ENCODE measurements at places on chromosomes 2 and 18.

DNA sequence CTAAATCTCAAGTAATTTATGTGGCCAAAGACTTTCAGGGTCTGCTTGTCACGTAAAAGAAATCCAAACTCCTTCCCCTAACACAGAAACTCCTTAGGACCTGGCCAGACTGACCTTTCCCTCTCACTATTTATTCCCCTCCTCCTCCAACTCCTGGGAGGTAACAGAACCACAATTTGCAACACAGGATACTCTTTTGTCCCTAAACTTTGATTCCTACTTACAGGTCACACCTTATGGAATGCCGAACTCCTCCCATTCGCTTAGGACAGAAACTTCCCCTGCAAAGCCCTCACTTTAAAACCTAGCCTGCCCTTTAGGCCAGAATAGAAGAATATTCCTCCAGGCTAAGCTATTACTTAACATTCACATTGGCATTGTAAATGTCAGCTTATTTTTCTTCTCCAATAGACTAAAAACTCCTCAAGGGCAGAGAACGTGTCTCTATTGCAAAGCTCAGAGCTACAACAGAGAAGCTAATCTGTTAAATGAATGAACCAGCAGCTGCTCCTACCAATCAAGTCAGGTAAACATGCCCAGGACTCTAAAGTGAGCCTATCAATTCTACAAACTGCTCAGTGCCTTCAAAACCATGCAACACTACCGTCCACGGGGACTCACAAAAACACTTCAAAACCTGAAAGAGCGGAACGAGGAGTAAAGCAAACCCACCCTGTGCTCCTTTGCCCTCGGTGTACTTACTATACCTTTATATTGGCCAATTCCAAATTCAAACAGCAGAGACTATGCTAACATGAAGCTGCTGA is 6.1 kb downstream of the INO80D start:
- no peak for DNase-seq

- DNase-seq: no peak
These were observed 181.6 kb downstream of the GULP1 start for GRCh38 chr2:188473306-188473705.

GRCh38 chr2:2237563-2237962 is 93.5 kb downstream of the MYT1L start:
- no peak for DNase-seq

GRCh38 chr2:237714690-237715458 is 83.7 kb upstream of the RBM44 start:
- DNase-seq: no peak

- no peak for DNase-seq
These were observed 156.5 kb upstream of the L3MBTL4 start for GRCh38 chr18:6571239-6571602.

GRCh38 chr2:171210864-171211431 is 50.3 kb upstream of the TLK1 start:
- peak; percentile 85 for DNase-seq

DNA sequence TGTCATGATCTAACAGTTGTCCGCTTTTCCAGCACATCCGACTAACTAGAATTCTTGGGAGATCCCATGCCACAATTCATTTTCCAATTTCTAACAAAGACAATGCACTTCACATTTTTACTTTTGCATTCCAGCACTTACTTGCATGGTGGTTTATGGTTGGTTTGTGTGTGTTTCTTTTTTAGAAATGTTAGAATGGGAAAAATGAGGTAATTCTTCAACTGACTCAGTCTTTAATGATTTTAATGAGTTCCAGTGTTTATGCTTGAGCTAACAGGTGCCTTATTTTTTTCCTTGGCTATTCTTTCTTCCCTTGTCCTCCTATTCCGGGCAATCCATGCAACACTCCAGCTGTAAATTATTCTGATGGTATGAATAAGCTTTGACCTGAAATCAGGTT is 46.4 kb downstream of the SLC8A1 start:
- DNase-seq: no peak

- no peak for DNase-seq
These were observed 9.0 kb downstream of the CAPN10 start for GRCh38 chr2:240595381-240596079.

DNA sequence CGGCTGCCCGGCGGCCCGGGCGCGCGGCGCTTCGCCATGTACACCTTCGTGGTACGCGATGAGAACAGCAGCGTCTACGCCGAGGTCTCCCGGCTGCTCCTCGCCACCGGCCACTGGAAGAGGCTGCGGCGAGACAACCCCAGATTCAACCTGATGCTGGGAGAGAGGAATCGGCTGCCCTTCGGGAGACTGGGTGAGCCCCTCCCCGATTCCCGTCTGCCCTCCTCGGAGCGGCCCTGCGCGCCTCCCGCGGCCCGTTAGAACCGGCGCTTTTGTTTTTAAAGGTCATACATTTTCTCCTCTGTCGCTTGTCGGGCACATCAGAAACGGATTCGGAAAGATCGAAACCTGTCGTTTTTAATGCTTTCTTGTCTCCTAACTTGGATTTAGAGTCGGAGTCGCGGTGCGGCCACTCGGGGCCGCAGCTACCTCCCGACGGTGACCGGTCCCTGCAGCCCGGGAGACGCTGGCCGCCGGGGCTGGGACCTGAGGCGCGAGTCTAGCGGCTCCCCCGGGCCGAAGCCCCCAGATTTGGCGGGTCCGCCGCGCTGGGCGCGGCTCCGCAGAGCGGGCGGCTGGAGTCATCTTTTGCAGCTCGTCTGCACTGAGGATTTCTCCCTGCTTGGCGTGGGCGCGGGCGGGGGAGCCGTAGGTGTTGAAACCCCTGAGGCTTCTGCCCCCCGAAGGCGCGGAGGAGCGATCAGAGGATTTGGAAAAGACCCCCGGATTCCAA is 519 bp downstream of the TTL start:
- DNase-seq: no peak

GRCh38 chr2:53941749-53942148 is 29.0 kb downstream of the PSME4 start:
- no peak for DNase-seq

- DNase-seq: no peak
These were observed 10.5 kb upstream of the IL1A start for GRCh38 chr2:112794841-112795240.

DNA sequence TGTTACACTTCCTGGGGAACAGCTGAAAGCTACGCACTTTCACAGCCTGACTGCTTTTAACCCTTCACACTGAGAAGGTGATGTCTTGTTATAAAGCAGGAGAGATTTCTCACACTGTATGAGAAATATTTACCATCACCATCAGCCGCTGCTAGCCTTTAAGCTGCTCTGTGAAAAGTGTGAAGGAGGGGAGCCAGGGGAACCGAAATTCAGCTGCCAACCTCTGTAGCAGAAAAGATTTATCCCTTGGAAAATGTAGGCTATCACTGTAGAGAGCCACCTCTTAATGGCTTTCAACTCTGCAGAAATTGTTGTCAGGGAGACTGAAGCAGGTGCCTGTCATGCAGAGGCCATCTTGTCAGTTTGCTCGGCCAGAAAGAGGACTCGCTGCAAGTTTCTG is 145.3 kb downstream of the SP3 start:
- no peak for DNase-seq

GRCh38 chr18:77030201-77030600 is 102.4 kb downstream of the MBP start:
- no peak for DNase-seq

DNA sequence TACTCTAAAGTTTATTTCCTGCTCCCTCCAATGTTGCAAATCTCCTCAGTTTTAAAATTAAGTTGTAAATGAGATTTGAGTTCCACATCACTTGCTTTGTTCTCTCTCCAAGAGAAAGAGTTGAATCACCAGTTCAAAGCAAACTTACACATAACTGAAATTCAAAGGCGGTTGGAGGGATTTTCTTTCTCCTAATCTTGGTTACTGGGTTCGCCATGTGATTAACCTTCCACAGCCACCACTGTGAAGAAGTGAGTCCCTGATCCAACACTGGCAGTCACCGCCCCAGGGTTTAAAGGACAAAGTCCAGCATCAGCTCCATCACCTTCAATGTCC is 247.1 kb downstream of the MYCN start:
- DNase-seq: no peak

- DNase-seq: no peak
These were observed 60.8 kb downstream of the THNSL2 start for GRCh38 chr2:88230911-88231310.

DNA sequence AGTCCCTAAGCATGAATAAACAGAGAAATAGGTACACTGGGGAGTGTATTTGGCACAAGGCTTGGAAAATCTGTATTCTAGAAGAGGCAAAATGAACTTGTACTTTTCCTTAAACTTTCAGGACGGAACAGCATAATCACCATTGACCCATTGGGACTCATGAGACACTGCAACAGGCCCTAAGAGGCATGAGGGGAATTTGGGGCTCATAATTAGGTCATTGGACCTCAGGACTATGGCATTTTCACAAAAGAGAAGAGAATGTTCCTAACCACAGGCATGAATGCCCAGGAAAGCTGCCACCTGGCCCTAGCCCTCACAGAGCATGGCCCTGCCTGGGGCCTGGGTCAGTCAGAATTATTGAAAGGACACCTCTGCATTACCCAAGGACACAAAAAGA is 67.9 kb upstream of the PIK3C3 start:
- no peak for DNase-seq

GRCh38 chr2:69952336-69953115 is 8.9 kb downstream of the ASPRV1 start:
- DNase-seq: no peak

GRCh38 chr2:222448748-222449181 is 24.4 kb downstream of the SGPP2 start:
- DNase-seq: no peak

GRCh38 chr2:128491692-128492244 is 173.1 kb upstream of the HS6ST1 start:
- no peak for DNase-seq

GRCh38 chr2:42128721-42129486 is 40.2 kb upstream of the EML4 start:
- DNase-seq: peak; percentile 27

- no peak for DNase-seq
These were observed 23.4 kb downstream of the DAPL1 start for GRCh38 chr2:158818511-158818910.

- peak; percentile 43 for DNase-seq
These were observed 371.1 kb upstream of the ID2 start for GRCh38 chr2:8310557-8311455.

DNA sequence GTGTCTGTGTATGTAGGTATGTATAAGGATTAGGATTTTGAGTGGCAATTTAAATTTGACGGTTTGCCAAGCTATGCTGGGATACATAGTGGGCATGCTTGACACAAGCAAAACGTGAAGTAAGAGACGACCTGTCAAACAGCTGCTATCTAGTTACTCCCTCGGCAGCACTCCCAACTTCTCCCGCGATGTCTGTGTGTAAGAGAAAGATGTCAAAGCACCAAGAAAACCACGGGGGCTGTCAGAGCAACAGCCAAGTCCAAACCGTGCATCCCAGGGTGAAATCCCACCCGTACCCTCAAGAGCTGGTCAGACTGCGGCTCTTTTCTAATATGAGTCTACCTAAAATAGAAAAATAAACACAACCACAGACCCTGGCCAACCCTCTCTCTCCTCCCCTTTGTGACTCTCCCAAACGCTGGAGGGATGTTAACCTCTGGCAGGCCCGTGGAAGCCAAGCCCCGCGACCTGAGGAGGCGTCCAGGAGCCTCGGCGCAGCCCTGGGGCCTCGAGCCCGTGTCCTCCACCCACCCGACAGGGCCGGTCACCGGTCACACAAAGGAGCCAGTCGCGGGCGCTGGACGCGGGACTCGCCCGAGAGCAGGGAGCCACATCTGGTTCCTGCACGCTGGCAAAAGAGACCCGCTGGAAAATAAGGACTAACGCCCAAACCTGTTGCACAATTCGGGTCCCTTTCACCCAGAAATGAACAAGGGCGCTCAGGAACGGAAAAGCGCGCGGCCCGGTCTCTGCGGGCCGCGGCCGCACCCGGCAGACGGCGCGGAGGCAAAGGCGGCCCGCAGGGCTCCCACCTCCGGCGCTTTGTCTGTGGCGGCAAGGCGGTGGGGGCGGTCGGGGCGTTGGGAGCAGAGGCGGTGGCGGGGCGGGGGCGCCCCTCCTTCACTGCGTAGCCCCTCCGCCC is 925 bp downstream of the SESTD1 start:
- no peak for DNase-seq

DNA sequence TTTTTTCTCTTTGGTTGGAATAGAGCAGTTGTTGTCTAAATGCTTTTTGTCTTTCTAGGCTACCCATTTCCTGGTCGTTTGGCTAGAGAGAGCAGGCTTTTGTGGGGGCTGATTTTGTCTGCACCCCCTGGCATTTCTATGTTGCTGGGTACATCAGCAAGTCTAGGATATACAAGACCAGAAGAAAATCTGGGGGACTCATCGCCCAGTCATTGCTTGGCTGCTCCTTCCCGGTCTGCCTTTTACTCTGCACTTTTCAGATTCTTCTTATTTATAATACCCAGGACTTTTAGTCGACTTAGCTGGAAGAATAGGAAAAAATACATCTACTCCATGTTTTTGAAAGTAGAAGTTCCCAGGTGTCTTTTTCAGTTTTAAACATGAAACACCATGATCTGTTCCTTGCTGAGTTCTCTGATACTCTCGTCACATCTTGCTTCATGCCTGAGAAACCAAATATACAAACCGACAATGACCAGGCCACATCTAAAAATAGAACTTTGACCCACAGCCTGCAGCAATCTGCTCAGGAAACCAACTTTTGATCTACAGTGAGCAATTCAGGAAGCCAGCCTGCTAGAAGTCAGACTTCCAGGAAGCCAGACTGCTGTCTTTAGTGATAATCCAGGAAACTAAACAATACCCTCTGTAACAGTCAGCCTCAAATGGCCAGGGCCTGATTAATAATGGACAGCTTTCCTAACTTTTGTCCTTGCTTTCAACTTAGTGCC is 163.8 kb upstream of the MEX3C start:
- no peak for DNase-seq

DNA sequence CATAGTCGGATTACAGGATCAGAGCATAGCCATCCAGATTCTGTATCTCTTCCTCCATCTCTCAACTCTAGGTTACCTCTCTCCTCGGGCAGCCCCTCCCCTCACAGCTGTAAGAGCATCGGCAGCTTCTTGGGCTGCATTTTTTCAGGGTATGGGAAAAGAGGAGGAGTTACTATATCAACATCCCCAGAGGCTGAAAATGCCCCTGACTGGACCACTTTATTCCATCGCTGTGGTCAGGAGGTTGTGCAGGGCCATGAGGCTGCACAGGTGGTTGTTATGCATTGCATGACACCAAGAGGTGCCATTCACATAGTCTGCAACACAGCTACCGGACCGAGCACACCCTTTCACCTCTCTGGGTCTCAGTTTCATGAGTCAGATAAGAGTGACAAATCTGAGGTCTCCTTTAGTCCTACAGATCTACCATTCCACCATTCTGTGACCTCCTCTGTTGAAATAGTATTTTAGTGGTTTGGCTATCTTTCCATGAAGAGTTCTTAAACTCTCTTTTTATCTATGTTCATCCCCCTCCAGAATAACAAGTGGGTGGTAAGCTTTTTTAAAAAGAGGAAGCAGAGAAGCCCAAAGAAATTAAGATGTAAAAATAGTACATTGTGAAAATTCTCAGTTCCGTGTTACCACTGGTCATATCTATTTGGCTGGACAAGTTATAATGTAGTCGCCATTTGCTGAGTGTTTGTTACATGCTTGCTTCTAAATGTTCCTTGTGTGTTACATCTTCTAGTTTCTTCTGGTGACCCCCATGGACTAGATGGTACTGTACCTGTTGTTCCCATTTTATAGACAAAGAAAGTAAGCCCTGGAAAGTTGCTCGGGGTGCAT is 56.6 kb upstream of the SLC1A4 start:
- no peak for DNase-seq

All from Jurkat, Clone E6-1 (cell line).